ENCODE measurements at places on chromosomes 3 and 15. TPM values are rescaled to one million over a fixed set of nuclear protein-coding genes. Genes with fewer than 3 reads are reported as not detected.

- DNase-seq = no peak
Measured at GRCh38 chr3:40620151-40620550, 95.4 kb downstream of the ZNF621 start.

DNA sequence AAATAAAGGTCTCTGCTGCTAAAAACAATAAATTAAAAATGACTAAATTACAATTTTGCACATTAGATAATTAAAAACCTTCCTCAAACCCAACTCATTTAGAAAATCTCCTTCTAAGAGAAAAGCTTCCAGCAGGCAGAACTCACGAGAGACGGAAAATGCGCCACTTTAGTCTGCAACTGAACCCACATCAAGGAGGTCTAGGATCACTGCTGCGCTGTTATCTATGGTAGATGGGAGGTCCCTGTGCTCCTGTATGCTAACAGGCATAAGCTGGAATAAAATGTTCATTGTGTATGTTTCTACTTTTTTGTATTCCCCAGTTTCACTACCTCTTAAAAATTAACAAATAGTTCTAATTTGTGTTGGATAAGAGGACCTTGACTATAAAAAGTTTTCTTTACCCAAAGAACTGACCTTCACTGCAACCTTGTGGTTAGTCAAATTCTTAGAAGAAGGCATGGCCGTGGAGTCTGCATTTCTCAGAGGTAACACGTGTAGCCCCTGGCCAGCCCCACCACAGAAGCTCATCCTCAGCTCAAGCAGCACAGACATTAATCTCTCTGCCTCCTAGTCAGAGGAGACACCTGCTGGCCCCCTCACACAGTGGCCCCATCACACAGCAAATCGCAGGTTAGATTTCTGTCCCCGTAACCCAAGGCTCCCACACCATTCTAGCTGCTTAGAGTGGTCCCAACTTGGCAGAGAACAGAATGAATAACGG is 22.3 kb downstream of the STIMATE start:
- no peak for DNase-seq

GRCh38 chr15:100920516-100921135 is 1.5 kb downstream of the LRRK1 start:
- DNase-seq = no peak

GRCh38 chr3:108301695-108302404 is 5.5 kb downstream of the HHLA2 start:
- DNase-seq = peak; percentile 16

MEIS2 gene
- total RNA-seq = not detected

DNA sequence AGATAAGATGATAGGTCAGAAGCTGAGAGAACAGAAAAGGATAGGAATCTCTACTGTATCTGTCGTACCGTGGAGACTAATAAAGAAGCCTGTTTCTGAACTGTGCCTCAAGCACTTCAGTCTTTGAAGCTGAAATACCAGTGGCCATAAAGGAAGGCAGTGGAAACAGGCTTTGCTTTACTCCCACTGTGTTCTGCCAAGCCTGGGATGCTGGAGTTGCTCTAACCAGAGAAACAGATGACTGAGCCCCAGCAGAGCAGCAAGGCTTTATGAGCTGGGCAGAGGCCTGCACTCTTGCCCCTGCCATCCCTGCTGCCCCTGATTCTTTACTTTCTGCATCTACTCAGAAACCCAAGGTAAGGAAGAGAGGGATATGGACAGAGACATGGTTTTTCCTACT is 89.4 kb downstream of the PDE8A start:
- no peak for DNase-seq

DNA sequence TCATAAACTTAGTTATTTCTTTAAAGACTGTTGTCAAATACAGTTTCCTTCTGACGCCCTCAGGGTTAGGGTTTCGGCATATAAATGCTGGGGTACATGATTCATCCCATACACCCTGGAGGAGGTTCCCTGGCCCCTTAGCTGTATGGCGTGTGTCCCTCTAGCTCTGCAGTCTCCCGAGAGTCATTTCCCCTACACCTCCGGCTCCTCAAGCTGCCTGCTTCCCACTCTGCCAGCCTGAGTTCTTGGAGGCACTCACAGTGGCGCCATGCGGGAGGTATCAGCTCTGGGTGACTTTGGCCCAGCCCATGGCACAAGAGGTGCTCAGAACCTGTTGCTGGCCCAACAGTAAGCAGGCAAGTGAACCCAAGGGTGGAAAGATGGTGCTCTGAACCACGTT is 70.2 kb upstream of the TRPM1 start:
- DNase-seq = no peak

DNA sequence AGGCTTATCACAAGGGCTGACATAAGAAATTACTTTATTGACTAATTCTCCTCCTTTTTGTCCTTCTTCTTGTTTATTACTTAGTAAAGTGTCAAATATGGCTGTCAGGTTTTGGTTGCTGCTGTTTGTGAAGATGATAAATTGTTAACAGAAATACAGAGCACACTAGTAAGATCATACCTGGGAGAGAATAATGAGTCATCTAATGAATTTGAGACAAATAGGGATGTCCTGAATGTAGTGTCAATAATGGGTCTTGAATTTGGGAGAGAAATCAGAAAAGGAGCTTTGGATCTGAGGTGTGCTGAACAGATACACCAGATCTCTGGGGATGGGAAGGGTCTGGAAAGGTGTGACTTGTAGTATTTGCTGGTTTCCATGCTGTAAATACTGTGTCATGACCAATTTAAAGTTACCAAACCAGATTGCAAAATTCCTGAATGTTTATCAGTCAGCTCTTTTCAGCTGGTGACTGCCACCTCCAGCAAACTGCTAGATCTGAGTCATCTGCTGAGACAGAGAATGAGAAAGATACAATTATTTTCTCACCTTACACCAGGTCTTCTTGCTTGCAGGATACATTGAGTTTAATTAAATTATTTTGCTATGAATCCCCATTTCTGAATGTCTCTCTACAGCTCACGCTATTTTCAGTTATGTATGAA is 76.7 kb upstream of the SATB1 start:
- DNase-seq = no peak

DNA sequence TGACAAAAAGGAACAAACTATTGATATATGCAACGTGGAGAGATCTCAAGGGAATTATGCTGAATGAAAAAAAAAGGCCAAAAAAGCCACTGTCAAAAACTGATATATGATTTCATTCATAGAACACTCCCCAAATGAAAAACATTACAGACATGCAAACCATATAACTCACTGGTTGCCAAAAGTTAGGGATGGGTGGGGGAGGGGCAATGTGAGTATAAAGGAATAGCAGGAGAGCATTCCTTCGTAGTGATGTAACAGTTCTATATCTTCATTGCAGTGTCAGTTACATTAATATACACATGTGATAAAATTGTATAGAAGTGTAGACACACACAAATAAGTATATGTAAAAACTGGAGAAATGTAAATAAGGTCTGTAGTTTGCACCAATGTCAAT is 12.2 kb downstream of the GBE1 start:
- no peak for DNase-seq

- DNase-seq = no peak
Measured at GRCh38 chr3:172142051-172142863, 102.9 kb downstream of the FNDC3B start.

DNA sequence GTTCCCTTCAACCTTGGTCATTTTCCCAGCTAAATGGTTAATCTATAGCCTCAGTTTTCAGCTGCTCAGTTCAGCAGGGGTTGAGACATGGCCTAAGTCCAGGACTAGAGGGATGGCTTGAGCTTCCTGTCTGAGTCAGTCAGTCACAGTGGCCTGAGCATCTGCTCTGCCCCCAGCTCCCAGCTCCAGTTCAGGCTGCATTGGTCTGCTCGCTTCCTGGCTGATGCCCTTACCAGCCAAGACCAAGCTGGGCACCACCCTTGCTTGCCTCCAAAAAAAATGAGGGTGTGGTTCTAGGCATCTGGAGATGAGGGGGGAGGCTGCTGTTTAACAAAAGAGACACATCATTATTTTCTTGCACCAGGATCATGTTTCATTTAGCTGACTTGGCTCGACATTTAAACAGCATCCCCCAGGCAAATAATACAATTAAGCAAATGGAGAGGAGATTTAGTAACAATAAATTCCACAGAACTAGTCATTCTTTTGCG is 70.7 kb downstream of the WNT5A start:
- DNase-seq = no peak

GOLGA8S gene
- 0.57 TPM for total RNA-seq

DNA sequence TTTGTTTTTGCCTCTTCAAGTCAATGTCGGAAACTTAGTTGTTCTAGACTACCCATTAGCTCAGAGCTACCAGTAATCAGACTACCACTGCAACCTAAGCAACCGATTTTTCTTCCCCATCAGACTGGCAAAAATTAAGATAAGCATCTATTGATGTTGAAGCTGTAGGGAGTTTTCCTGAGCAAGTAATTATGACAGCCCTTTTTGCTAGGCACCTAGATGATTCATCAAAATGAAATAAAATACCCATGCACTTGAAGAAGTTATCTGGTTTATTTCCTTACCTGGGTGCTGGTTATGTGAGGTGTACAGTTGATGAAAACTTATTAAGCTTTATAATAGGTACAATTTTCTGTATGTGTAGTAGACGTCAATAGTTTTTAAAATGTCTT is 554 bp upstream of the COMMD4 start:
- DNase-seq = no peak

EIF4E3 gene
- 39.2 TPM for total RNA-seq

DNA sequence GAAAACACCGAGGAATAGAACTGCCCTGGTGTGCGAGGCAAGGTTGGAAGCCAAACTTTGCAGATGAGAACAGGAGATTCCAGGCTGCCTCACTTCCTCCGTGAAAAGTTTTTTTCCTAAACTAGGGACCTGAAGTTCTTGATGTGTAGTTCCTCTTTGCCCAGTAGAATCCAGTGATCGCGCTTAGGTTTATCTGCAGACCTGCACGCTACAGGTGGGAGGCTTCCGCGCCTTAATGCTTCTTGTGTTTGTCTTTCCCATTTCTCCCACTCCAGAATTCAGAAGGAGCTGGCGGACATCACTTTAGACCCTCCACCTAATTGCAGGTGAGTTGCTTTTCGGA is 5.4 kb downstream of the UBE2E1 start:
- DNase-seq = no peak

Data from naive thymus-derived CD4-positive, alpha-beta T cell (primary cell).